Stimulated activated CD4-positive, alpha-beta T cell treated with anti-CD3 and anti-CD28 coated beads, Interleukin-2, amount 100 ng/mL, for 24 hours (primary cell): ENCODE measurements at places on chromosomes 13 and 19.

DNA sequence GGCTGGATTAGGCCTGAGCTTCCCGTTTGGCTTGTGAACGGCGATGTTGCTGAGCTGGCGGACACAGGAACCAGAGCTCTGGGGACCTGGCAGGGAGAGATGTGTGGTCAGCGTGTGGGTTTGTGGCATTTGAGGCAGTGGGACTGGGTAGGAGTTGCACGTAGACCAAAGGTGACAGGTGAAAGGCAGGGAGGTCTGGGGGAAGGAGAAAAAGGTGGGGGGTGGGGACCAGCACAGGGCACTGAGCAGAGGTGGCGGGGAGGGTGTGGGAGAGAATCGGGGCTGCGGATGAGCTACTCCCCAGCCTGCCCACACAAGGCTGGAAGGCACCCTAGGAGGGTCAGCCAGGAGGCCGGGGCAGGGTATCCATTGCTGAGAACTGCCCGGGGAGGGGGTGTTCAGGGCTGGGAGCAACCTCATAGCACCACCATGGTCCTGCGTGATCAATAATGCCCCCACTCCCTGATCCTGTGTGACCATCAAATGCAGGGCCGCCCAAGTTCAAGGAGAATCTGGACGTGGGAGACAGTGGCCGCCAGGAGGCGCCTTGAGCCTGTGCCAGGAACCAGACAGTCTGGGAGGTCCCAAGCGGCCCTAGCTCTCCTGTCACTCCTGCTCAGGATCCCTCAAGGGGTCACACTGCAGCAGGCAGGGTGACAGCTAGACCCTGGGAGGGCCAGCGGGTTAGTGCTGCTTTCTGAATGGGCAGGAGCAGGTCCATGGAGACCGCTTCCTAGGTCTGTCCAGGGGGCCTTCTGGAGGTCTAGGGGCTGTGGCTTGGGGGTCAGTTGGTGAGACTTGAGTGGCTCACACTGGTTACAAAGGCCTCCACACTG is 12.8 kb upstream of the SELENOW start:
- peak; percentile 56 for DNase-seq

GRCh38 chr13:113062691-113063090 is 42.9 kb upstream of the F7 start:
- no peak for DNase-seq

- no peak for DNase-seq
Measured at GRCh38 chr13:71089056-71089455, 777.9 kb downstream of the DACH1 start.

- DNase-seq, result peak; percentile 63
Measured at GRCh38 chr13:73765651-73766384, 368.4 kb downstream of the KLF12 start.
